ENCODE measurements at places on chromosomes 13 and 19.

- no peak for DNase-seq
These were observed 3.6 kb downstream of the KLK15 start for GRCh38 chr19:50829801-50830200.

GRCh38 chr19:7921967-7922835, 2.1 kb downstream of the SNAPC2 start:
- no peak for DNase-seq

DNA sequence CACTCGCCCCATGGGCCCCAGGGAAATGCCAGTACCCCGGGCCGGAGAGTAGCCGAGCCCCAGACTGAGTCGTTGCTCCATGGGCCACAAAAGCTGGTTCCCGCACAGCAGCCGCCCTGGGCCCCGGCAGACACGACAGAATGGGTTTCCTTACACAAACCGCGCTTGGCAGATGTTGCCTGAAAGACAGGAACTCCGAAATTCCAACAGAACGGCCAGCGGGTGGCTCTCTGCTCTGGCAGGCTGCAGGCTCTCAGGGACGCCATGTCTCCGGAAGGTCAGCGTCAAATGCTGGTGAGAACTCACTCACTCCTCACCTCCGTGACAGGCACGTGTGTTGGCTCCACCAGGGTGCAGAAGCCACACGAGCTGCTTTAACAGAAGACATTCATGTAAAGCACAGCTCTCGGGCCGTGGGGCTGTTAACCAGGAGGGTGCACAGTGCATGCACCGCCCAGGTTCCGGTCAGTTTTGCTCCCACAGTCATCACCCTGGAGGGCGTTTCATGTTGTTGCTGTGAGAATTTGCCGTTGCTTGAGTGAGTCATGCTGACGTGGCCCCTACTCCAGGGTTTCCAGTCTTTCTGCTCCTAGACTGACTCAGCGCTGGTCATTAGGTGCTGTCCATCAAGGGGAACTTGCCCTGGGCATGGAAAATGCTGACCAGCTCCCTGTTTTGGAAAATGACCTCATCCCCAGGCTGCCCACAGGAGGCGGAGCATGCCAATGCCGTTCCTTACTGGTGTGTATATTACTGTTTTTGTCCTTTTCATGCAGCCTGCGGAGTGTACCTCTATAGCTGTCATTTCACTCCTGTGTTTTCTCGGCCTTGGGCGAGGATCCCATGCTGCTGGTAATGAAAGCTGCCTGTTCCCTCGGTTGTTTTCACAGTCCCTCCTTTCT, 44.8 kb downstream of the ANKRD10 start:
- DNase-seq, result no peak

DNA sequence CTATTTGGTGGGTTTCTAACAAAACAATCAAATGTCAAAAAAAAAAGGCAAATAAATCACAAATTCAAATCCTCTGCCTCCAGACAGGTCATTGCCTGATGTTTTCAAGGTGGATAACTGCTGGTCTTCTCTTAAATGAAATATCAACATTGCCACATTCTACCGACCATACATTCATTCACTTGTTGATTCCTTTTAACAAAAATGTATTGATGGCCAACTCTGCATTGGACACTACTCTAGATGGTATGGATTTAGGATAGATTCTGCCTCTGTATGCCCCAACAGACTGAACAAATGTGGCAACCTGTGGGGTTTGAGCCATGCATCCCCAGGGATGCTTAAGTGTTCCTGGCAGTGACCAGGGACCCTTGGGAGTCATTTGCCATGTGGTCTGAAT, 87.6 kb upstream of the STK24 start:
- no peak for DNase-seq

All from NCI-H748 treated with DMSO at 0.1 percent for 48 hours (cell line).